ENCODE measurements at places on chromosomes 1 and 21.

DNA sequence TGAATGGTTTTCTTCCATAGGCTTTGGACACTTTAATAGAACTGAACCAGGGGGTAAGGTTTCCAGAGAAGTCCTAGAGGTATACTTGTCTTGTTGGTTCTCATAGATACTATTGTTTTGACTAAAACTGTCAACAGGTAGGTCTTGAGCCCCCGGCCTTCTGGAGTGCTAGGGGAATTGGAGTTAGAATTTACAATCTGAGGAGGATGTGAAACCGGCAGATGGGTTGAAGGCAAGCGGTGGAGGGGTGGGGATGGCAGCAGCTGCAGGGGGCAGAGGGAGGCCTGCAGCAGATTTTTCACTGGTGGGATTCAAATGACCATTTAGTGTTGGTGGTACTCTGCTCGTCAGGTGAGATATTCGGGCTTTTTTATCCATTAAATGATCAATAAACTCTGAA, 4.3 kb upstream of the CD1D start:
- DNase-seq: no peak

- no peak for DNase-seq
Observed at GRCh38 chr1:6554907-6555778, at the start of gene TAS1R1. Gene TAS1R1 (plus strand): TSS chr1:6555307. CDS start chr1:6555374, 67 bp downstream.

DNA sequence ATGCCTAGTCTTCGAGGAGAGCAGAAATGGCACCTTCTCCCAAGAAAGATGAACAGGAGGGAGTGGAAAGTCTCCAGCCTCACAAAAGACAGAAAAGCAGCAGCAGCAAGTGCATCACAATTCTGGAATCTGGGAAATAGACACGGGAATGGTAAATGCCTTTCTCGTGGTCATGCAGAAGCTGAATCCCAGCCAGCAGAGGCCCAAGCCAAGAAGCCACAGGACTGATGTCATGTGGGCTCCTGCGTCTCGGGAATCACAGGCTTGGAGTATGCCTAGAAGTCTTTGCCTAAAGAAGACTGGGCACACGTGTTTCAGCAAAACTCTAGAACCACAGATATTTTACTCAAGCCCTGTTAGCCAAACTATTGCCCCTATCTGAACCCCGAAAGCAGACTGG, 260.3 kb upstream of the PLD5 start:
- DNase-seq: peak; percentile 23

- no peak for DNase-seq
Observed at GRCh38 chr21:29293495-29293894, 5.2 kb upstream of the BACH1 start.

DNA sequence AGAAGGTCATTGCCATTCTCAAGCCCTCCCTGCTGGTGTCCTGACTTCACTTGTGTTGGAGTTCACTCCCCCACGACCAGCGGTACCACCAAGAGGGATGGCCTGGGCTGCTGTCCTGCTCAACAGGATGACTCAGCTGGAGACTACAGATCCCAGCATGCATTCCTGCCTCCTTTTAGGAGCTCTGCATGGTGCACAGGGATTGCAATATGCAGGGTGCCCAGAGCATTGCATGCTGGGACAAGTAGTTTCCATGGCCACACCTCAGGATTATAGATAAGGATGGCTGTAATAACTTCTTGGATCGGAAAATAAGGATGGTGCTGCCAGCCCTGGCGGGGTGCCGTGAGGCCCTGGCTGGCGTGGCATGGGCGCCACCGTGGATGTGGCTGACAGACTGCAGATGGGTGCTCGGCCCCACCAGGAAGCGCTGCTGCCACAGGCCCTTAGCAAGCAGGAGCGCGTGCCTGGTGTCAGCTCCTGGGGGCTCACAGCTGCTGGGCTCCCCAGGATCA, 150.0 kb downstream of the CASZ1 start:
- DNase-seq: peak; percentile 45

GRCh38 chr1:113747376-113747775, 11.9 kb downstream of the PHTF1 start:
- peak; percentile 65 for DNase-seq

- no peak for DNase-seq
Observed at GRCh38 chr1:45585496-45586075, 1.7 kb downstream of the NASP start.

- DNase-seq: no peak
Observed at GRCh38 chr21:28828981-28829380, 163.7 kb downstream of the LTN1 start.

DNA sequence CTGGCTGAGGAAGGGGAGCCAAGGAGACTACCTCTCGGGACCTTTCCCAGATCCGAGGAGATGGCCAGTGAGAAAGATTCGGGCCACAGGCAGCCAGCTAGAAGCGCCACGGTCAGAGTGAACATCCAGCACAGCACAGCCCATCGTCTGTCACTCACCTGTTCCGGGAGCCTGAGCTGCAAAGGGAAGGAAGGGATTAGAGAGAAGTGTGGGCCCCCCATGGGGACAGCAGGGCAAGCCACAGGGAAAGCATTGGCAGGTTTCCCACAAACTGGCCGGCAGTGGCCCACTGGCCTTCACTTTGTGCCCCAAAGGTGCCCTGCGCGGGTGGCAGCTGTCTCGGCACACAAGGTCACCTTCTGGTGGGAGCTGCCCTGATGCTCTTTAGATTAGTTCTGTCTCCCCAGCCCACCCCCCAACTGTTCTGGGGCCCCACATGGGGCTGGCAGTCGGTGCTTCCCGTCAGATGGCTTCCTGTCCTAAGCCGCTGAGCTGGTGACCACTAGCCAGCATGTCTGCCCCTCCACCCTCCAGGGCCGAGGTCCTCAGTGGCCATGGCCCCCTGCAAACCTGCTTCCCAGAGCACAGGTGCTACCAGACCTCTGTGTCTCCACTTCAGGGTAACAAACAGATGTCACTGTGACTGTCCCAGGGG, 56.7 kb downstream of the LACTBL1 start:
- DNase-seq: no peak

GRCh38 chr1:45306319-45306718, 20.4 kb upstream of the HPDL start:
- peak; percentile 63 for DNase-seq

DNA sequence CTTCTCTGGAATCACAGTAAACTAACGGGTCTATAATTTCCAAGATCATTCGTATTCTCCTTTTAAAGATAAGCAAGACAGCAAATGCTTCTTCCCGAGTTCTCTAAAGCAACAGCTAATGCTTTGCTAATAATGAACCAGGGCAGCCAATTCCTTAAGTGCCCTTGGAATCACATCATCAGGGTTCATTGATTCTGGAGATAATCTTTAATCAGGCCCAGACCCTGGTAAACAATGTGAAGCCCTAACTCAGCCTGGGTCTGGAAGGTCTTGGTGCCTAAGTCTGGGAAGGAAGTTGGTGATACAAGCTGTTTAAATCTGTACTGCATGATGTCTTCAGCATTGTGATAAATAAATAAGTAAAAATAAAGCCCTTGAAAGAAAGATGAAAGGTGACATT, 18.4 kb downstream of the ERI3 start:
- DNase-seq: no peak

DNA sequence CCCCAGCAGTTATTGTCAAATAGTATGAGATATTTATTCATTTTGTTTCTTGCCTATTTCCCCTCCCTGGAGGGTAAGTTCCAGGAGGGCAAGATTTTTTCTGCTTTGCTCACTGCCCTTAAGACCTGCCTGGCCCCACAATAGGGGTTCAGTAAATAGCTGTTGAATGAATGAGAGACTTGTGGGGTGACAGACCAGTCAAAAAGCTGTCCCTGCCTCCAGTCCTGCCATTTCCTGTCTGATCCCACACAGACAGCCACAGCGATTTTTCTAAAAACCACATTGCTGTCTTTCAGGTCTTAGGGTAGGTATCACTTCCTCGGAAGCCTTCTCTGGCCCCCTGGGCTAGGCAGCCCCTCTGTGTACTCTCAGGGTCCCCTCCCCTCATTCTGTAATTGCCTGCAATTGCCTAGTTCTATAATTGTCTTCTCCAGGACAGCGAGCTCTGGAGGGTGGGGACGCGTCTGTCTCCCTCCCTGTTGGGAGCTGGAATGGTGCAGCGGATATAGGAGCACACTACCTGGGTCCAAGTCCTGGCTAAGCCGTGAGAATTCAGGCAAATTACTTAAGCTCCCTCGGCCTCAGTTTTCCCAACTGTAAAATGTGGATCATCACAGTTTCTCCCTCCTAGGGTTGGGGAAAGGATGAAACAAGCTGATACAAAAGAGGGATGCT, 1.8 kb upstream of the EXTL1 start:
- DNase-seq: peak; percentile 90

GRCh38 chr1:180151508-180151907, 3.2 kb upstream of the QSOX1 start:
- peak; percentile 96 for DNase-seq

DNA sequence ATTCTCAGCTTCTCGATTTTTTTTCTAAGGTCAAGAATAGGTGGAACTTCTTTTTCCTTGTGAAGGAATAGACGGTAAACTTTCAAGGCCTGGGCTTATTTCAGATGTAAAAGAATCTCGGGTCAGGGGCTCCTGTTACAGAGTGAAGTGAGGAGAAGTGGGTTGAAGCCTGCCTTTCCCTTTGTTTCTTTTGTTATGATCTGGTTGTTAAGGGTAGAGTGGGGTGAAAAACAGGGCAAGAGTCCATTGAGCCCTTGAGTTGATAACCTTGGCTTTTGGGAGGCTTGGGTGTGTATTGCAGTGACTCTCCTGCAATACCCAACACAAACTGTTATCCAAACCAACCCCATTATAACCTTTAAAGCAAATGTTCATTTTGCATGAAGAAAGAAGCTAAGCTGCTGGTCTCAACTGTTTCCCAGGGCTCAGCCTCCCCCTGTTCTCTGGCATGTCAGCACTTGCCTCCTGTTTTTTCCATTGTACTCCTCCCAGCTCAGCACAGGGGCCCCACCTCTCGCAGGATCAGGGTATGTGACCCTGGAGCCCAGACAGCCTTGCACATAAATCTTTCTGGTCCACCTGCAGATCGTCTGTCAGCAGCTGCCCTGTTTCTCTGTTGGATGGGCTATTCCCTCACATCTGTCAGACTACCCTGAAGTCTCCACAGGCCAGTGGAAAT, 102.4 kb downstream of the CACHD1 start:
- no peak for DNase-seq

- no peak for DNase-seq
Observed at GRCh38 chr1:79974659-79975058, 968.1 kb upstream of the ADGRL4 start.

DNA sequence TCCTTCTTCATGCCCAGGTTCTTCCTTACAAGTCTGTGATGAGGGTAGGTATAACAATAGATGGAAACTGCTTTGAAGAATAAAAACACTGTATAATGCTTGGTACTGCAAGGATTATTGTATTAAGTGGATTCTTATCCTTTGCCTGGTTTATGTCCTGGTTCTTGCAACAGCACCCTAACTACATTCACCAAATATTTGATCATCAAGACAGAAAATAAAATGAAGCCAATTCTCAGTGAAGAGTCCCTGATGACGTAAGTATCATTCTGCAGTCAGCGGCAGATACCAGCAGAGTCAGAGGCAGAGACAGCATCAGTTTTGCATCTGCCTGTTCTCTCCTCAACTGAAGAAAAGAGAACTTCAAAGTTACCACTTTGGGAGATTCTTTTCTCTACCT, 19.7 kb downstream of the ARHGEF11 start:
- peak; percentile 42 for DNase-seq

GRCh38 chr1:26259578-26259977, 20.3 kb upstream of the SH3BGRL3 start:
- no peak for DNase-seq

DNA sequence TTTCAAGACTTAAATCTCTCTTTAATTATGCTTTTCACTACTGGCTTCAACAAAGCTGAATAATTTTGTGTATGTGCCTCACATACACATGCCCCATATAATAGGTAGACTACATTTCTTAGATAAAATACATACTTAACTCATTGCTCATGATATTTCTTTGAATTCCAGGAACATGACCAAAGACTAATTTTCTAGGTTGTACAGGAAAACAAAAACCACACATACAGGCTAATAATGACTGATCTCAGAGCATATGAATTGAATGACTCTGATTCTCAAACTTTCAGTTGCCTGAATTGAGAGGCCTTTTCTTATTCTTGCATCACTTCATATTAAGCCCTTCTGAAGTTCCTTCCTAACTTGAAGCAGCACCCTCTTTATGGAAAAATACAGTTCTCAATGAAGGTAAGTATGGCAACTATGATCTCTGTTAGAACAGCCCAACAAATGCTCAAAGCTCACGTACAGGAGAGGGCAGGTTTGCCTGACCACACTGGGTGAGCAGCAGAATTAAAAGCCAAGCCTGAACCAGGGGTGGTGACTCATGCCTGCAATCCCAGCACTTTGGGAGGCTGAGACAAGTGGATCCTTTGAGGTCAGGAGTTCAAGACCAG, 22.6 kb upstream of the UAP1 start:
- peak; percentile 97 for DNase-seq

DNA sequence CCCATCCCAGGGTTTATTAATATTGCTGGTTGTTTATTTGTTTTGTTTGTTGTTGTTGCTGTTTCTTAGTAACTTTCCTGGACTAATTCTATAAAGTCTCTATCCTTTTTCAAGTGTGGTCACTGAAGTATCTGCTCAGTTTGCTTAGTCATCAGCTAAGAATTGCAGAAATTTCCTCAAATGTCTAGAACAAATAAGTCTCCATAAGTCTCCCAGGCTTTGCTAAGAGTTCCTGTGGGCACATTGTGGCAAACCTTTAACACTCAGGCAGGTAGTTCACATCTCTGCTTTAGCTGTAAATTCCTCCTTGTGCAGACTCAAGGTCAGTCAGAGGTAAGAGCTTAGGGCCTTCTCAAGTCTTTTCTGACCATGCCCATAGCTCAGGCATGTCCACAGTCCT, 38.9 kb upstream of the C1orf185 start:
- peak; percentile 89 for DNase-seq

DNA sequence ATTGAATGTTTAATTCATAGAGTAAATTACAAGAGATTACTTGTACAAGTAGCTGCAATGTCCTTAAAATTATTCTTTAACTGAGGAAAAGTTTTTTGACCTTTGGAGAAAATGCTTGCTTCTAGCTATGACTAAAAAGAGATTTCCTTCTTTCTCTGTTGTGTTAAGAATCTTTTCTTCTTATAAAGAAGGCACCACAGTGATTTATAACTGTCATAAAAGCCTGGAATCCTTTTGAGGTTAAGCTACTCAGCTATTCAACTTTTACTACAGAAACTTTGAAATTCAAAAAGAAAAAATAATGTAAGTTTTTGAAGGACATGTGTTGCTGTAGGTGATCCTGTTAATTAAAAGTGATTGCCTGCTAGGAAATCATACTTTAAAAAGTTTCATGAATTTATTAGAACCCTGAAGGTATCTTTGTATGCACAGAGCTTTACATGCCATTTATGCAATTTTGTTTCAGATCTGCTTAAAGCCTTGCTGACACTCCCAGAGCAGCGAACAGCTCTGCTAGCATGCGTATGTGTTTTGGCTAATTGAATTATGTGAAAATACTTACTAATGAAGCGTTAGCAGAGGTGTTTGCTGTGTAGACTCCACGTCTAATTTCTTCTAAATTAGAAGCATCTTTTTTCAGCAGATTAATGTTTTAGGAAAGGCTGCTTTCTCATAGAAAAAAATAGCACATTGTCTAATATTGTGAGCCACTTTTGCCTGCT, 94.7 kb upstream of the SMYD2 start:
- no peak for DNase-seq

Data from fibroblast of skin of right biceps (primary cell).